ENCODE measurements at places on chromosomes 1 and 21. TPM values are rescaled to one million over a fixed set of nuclear protein-coding genes. Genes with fewer than 3 reads are reported as not detected.

GRCh38 chr1:244362476-244362875 lies 89.2 kb downstream of the ADSS2 start:
- DNase-seq: no peak

GRCh38 chr1:156565519-156565918 lies 6.8 kb downstream of the IQGAP3 start:
- DNase-seq: no peak

GRCh38 chr1:107135463-107135862 lies 5.4 kb upstream of the NTNG1 start:
- DNase-seq: peak; percentile 68

GRCh38 chr1:67431869-67432578 lies 1.8 kb upstream of the SERBP1 start:
- DNase-seq: no peak

GRCh38 chr1:221565711-221566110 lies 176.2 kb downstream of the DUSP10 start:
- DNase-seq: no peak

- DNase-seq: no peak
Observed at GRCh38 chr1:35605867-35606182, 32.7 kb downstream of the TFAP2E start.

- no peak for DNase-seq
Observed at GRCh38 chr1:199362996-199363395, 664.5 kb upstream of the NR5A2 start.

GRCh38 chr21:17732306-17732705 lies 86.8 kb downstream of the C21orf91 start:
- DNase-seq: no peak

DNA sequence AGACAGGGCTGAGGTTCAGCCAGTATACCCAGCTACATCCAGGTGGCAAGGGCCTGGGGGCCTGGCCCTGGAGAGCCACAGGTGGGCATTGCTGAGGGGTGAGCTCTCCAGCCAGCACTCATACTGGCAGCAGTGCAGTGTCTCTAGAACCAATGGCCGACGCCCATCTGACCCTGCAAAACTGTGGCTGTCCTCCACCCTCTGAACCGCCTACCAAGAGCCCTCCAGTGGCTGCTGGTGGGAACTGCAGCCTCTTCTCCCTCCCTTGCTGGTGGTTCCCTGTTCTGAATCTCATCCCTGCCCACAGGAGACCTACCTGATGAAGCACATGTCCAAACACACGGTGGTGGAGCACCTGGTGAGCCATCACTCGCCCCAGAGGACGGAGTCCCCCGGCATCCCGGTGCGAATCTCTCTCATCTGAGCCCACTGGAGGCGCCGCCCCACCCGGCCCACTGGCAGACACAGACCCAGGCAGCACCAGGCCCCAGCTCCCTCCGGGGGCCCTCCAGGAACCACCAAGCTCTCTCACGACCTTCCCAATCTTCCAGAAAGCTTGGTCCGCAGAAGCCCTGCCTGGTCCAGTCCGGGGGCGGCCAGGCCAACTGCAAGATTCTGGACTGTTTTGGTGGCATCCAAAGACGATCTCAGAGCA lies 22.1 kb downstream of the A3GALT2 start:
- DNase-seq: peak; percentile 87

DNA sequence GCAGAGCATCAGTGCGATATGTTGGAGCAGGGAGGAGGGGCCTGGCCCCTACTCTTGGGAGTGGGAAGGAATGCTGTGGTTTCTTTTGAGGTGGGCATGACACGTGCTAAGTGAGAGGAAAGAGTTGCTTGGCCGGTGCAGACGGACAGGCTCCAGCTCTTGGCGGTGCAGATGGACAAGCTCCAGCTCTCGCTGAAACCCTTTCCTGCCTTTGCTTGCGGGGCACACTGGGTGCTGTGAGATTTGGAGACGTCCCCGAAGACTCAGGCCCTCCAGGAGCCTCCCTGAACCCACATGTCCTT lies 15.9 kb downstream of the PDXK start:
- no peak for DNase-seq

DNA sequence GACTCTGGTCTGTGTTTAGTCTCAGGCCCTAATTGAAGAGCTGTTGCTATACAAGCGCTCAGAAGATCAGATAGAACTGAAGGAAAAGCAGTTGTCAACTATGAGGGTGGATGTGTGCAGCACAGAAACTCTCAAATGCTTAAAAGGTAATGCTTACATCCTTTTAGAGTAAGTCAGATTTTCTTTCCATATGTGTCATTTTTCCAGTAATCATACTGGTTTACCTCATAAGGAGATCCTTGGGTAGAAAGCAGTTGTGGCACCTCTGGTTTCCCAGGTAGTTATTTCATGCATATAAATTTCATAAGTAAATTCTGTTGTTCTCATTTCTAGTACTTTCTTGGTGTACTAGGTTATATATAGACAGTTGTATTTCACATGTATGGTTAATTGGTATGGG lies 43.0 kb upstream of the TARS2 start:
- DNase-seq: no peak

- no peak for DNase-seq
Observed at GRCh38 chr1:178877896-178878295, 7.0 kb upstream of the ANGPTL1 start.

GRCh38 chr1:227305894-227306626 lies 12.2 kb downstream of the CDC42BPA start:
- DNase-seq: no peak

- no peak for DNase-seq
Observed at GRCh38 chr21:40985370-40985769, 138.4 kb upstream of the DSCAM start.

- no peak for DNase-seq
Observed at GRCh38 chr1:206679738-206680211, 4.9 kb upstream of the MAPKAPK2 start.

GRCh38 chr1:80450711-80451110 lies 1350.0 kb upstream of the ADGRL2 start:
- DNase-seq: no peak

- no peak for DNase-seq
Observed at GRCh38 chr1:25618433-25618808, 1.8 kb downstream of the MAN1C1 start.

- DNase-seq: no peak
Observed at GRCh38 chr1:198676253-198676652, 37.4 kb downstream of the PTPRC start.

DNA sequence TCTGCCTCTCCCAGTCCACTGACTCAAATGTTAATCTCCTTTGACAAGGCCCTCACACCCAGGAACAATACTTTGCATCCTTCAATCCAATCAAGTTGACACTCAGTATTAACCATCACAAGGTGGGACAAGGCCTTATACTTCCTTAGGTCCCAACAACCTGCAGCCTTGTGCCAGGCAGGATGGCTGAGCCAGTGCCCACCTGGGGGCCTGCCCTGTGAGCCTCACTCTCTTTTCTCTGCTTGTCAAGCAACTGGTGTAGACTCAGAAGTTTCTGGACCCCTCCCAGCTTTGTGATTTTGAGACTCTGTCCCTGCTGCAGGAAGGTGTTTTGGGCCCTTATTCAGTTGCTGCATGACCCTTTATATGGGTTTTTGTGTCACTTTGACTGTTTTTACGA lies 310.0 kb upstream of the C1orf174 start:
- DNase-seq: no peak

- DNase-seq: no peak
Observed at GRCh38 chr1:236176337-236177336, 34.3 kb downstream of the GPR137B start.

- peak; percentile 58 for DNase-seq
Observed at GRCh38 chr1:185559684-185560331, 174.4 kb upstream of the HMCN1 start.

DNA sequence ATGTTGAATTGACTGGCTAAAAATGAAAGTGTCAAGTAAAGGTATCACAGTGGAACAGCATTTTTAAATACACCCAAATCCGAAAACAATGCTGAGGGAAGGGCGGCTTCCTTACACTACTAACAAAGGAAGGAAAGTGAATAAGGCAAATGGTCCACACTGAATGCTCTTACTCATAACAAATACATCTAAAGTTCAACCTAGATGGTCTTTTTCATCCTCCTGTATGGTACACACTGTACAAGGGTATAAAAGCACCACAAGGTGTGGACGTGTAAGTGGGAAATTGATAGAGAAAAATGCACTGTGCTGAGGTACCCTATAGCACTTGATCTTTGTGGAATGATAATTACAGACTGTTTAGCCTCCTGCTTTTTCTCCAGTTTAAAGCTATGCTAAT lies 7.1 kb upstream of the PALMD start:
- DNase-seq: no peak

- DNase-seq: no peak
Observed at GRCh38 chr1:49630156-49630555, 393.6 kb downstream of the AGBL4 start.

- peak; percentile 11 for DNase-seq
Observed at GRCh38 chr1:60503266-60503925, 429.8 kb upstream of the C1orf87 start.

- DNase-seq: no peak
Observed at GRCh38 chr1:47410068-47410455, 6.0 kb upstream of the FOXE3 start.

MAP3K21 gene
- total RNA-seq: 24.0 TPM

BPNT1 gene
- total RNA-seq: 14.4 TPM

ZSCAN20 gene
- total RNA-seq: 3.7 TPM

CLDN19 gene
- 15.9 TPM for total RNA-seq

SEC16B gene
- 0.92 TPM for total RNA-seq

C1orf87 gene
- total RNA-seq: 0.16 TPM

WDR64 gene
- total RNA-seq: not detected

OR2G2 gene
- not detected for total RNA-seq

MAP1LC3C gene
- 1.5 TPM for total RNA-seq

A3GALT2 gene
- not detected for total RNA-seq

NTNG1 gene
- total RNA-seq: 2.3 TPM

SLC5A9 gene
- total RNA-seq: 0.22 TPM

Measured in WTC11 (cell line).